ENCODE measurements at places on chromosomes 16 and 17.

GRCh38 chr17:53749178-53749577, 73.5 kb upstream of the KIF2B start:
- DNase-seq = no peak

- no peak for DNase-seq
Measured at GRCh38 chr17:74241431-74241830, 28.1 kb downstream of the TTYH2 start.

GRCh38 chr16:14454391-14454790, 175.7 kb downstream of the PARN start:
- no peak for DNase-seq

DNA sequence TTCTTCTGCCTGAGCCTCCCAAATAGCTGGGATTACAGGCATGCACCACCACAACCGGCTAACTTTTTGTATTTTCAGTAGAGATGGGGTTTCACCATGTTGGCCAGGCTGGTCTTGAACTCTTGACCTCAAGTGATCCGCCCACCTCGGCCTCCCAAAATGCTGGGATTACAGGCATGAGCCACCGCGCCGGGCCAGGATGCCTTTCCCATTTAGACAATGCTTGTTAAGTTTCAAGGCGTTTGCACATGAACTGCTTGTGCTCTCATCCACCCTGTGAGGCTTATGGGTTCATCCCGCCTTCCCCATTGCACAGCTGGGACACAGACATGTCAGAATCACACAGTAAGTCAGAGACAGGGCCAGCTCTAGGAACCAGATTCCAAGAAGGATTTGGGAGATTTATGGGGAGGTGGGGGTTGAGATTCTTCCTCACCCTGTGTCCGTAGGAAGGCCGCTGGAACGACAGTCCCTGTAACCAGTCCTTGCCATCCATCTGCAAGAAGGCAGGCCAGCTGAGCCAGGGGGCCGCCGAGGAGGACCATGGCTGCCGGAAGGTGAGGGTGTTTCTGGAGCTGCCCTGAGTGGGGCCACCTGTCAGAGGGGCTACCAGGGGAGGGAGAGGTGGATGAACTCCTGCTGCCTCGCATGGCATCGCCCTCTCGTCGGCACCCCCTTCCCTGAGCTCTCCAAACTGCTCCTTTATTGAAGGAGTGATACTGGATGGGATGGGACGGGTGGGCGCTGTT, 46.3 kb downstream of the MRC2 start:
- DNase-seq = no peak

GRCh38 chr16:49534901-49535610, 161.5 kb downstream of the C16orf78 start:
- no peak for DNase-seq

- DNase-seq = no peak
Measured at GRCh38 chr17:62999736-63000135, 33.7 kb downstream of the TANC2 start.

DNA sequence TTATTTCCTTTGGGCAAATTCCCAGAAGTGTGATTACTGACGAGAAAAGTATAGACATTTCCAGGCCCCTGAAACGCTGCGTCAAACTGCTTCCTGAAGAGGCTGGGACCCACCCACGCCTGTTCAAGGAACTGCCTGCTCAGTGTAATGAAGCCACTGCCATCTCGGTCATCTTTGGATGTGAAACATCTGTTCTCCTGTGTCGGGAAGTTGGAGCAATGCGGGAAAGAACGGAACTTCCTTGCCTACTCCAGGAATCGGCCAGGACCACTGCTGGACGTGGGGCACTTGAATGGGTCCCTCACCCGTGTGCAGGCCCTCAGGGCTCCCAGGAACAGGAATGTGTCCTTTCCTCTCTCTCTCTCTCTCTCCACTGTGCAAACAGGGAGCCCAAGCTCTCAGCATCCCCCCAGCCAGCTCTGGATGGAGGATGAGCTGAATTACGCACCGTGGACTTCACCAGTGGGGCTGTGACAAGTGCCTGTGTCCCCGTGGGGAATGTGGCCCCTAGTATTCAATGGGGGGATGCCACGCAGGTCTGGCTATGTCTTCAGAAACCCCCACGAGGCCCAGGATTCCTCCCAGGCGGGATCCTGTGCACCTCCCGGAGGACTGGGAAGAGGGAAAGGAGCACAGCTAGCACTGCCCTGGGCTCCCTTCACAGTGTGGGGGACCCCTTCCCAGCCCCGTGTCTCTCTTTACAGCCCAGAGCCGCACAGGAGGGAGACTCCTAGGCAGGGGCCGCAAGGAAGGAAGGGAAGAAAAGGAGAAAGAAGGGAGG, 18.3 kb upstream of the LITAF start:
- peak; percentile 39 for DNase-seq

DNA sequence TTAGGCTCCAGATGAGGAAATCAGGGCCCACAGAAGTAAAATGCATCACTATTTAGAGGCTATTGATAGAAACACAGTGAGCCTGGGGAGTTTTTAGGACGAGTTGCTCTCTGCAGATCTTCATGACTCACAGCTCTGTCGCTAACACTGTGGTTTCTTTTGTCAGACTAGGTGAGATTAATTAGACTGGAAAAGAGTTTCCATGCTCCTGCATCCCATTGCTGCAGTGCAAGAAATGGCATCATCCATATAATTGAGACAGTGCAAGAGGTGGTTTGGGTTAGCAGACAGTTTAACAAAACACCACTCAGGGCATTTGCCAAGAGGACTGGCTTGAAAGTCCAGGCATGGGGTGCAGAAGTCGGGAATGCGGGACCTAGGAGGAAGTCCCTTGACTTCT, 198.8 kb upstream of the CACNG5 start:
- no peak for DNase-seq

- DNase-seq = no peak
Measured at GRCh38 chr17:79048826-79049755, 25.1 kb downstream of the C1QTNF1 start.

DNA sequence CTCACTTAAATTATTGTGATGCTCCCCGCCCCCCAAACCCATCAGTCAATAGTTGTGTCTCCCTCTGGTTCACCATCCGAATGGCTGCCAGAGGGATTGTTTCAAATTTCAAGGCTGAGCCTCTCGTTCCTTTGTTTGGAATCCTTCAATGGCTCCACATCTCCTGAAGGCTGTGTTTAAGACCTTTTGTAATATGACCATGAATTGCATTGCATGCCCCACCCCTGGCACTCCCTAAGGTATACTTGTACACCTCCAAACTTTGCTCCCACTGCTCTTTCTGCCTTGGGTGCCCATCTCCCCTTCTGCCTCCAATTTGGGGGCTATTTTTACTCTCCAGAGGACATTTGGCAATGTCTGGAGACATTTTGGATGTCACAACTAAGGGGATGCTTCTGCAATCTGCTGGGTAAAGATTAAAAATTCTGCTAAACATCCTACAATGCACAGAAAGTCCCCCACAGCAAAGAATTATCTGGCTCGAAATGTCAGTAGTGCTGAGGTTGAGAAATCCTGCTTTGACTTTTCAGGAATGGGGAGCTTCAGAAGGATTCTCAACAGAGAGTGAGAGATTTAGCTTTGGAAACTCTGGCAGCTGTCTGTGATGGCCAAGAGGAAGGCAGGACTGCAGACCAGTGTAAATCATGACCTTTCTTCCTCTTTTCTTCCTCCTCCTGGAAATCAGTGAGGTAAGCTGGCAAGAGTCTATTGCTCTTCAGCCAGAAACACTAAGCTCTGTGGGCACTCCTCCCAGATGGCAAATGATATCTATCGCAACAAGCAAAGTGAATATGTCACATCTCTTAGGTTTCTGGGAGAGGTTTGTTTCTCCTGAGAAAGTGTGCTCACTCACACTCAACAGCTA, 8.7 kb upstream of the IL4R start:
- no peak for DNase-seq

GRCh38 chr17:77817953-77818352, 140.6 kb upstream of the TNRC6C start:
- no peak for DNase-seq

GRCh38 chr17:1997927-1998742, 27.0 kb downstream of the RTN4RL1 start:
- no peak for DNase-seq

DNA sequence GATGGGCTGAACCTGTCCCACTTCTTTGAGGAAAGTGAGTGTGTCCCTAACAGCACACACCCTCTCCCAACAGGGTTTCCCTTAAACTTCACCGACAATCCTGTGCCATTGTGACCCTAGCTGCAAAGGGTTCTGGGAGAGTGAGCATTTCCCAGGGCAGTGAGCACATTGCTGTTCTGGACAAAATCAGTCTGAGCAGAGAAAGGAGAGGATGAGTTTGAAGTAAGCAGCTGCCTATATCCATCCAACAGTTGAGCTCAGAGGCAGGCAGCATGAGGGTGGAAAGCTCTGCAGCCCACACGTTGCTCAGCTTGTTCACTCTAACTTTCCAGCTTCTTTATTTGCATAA, 296.5 kb upstream of the MAF start:
- DNase-seq = no peak

DNA sequence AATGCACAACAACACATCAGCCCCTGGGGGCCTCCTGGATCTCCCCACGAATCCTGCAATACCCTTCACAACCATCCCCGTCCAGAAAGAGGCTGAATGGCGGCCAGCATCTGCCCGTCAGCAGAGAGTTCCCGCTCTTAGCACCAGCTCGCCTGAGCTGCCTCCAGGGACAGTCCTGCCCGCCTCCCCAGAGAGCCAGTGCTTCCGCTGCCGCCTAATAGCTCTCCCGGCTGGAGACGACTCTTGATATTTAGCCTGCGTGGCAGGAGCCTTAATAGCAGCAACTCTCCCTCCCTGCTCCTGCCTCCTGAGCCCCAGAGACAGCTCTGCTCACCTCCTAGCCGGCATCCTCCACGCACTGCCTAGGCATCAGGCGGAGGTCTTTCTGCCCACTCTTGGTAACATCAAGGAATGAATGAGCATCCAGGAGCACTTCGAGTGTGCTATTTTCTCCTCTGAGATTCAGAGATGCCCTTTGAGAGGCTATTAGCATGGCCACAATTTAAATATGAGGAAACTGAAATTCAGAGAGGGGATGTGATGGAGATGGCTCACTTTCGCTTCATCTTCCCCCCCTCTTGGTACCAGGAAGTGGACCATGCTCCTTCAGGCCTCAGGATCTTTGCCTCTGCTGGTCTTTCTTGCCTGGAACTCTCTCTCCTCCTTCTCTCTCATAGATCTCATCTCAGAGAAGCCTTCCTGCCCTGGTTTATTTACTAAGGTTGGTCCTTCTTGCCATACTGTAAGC, 67.9 kb downstream of the RAI1 start:
- no peak for DNase-seq

DNA sequence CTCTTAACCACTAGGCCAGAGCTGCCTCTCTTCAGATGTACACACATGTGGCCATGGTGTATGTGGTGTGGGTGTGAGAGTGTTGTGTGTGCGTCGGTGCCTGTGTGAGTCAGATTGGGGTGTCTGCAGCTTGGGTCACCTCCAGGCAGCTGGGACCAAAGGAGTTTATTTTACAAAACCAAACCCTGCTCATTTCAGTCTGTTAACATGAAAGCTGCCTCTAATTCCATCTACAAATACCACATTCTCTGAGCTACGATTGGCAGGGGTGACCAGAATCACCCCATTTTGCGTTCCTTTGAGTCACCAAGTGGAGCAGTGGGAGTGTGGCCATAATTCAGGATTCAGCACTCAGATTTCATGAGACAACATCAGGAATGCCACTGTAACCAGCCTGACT, 105.3 kb downstream of the IRX5 start:
- DNase-seq = no peak

GRCh38 chr17:30351735-30352134, 17.9 kb upstream of the TMIGD1 start:
- no peak for DNase-seq

DNA sequence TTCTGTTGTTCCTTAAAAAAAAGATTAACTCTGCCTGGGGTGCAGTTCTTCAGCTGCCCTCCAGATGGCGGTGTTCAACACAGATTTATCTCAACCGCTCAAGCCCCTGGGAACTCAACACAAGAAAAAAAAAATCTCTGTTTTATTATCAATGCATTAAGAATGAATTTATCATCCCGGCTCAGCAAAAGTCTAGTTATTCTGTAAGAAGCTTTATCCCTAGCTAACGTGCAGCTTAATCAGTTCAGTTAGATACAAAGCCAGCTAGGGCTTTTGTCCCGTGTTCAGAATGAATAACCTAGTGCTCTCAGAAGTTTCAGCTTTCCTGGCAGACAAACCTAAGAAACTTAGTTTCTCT, 475.9 kb upstream of the CCL2 start:
- DNase-seq = peak; percentile 80

- peak; percentile 94 for DNase-seq
Measured at GRCh38 chr16:89248196-89248982, 30.9 kb downstream of the ZNF778 start.

GRCh38 chr17:17096438-17097178, 54.4 kb downstream of the MPRIP start:
- DNase-seq = no peak

GRCh38 chr16:29912087-29912486, 11.8 kb downstream of the ASPHD1 start:
- no peak for DNase-seq

- no peak for DNase-seq
Measured at GRCh38 chr17:82444284-82444893, 6.2 kb downstream of the CYBC1 start.

DNA sequence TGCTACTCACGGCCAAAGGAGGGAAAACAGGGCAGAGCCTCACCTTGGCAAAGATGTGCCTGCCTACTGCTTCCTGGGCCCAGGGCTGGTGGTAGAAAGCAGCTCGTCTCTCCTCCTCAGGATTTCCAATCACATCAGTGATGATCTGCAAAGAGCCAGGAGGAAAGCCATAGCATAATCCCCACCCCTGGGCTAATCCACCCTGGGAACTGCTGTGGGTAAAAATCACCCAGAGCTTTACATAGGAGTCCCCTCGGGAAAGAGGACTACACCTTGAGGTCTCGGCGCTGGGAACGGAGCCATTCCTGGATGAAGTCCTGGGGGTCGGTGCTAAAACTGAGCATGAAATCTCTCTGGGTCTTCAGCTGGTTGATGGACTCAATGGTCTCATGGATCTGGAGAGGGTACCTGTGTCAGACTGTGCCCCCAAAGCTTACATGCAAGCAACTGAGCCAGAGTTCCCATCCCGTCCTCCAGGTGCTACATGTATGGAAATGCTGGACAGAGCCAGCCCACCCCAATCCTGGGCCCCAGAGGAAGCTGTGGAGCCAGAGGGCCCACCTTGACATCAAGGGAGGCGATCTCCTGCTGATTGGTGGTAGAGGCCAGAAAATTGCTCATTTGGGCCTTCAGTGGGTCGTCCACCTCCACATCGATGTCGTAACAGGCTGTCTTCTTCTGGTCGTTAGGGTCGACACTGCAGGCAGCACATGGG, 5.7 kb upstream of the FTSJ3 start:
- DNase-seq = no peak

DNA sequence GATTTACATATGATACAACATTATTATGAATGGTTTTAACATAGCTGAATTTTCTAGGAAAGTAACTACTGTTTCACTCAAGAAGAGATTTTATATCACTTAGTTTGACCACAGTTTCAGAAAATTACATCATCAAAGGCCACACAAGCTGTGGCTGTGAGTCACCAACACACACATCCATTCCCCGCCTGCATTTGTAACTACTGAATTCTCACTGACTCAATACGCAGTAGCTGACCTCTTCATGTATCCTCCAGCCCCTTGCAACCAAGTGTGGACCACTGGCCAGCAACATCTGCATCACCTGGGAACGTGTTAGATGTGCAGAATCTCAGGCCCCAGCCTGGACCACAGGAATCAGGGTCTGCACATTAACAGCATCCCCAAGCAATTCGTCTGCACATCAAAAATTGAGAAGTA, 197.6 kb downstream of the XYLT1 start:
- DNase-seq = peak; percentile 65
